ENCODE measurements at places on chromosomes 1 and 21.

GRCh38 chr1:226985839-226986463 is 45.9 kb downstream of the COQ8A start:
- DNase-seq, result no peak

DNA sequence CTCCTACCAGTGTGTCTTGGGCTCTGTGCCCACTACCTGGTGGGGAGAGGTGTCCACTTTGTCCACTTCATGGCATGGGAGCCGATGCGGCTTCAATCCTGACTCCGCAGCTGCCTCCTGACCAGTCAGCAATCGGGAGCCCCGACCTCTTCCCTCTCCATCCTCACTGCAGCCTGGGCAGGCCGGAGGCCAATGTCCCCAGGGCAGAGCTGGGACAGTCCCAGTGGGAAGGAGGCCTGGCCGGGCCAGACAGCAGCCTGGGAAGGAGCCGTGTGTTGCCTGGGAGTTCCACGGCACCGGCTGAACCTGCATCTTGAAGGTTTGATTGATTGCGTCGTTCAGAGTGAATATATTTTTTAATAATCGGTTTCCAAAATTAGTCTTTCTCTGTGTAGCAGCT is 330.9 kb upstream of the VAMP3 start:
- DNase-seq, result no peak

DNA sequence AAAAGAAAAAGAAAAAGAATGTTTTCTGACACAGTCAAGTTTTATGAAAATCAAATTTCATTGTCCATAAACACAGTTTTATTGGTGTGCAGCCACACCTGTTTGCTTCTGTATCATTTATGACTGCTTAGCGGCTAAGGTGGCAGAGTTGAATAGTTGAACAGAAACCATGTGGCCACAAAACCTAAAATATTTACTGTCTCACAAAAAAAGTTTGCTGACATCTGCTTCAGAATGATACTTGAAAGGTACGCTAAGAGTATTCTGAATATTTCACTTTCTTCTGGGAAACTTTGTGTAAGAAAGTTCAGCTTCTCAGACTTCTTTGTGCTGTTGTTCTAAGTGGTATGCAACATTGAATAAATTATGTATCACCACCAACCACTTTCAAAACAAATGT is 6.2 kb downstream of the KCNK1 start:
- DNase-seq, result no peak

- no peak for DNase-seq
These were observed 83.9 kb downstream of the ASTN1 start for GRCh38 chr1:177080564-177080963.

GRCh38 chr1:230043081-230043480 is 24.0 kb upstream of the GALNT2 start:
- DNase-seq, result no peak

GRCh38 chr1:116112388-116113140 is 1.4 kb downstream of the MAB21L3 start:
- no peak for DNase-seq

GRCh38 chr1:45922813-45923212 is 119.4 kb downstream of the MAST2 start:
- DNase-seq, result no peak

DNA sequence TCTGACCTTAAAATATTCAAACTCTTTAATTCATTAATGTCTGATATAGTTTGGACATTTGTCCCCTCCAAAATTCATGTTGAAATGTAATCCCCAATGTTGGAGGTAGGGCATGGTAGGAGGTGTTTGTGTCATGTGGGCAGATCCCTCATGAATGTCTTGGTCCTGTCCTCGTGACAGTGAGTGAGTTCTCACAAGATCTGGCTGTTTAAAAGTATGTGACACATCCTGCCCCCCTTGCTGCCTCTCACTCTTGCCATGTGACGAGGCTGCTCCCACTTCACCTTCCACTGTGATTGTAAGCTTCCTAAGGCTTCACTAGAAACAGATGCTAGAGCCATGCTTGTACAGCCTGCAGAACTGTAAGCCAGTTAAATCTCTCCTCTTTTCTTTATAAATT is 21.3 kb upstream of the FBXO28 start:
- no peak for DNase-seq

- DNase-seq, result no peak
These were observed 118.1 kb downstream of the SPSB1 start for GRCh38 chr1:9410737-9411297.

Data from T-cell (primary cell).